NCI-H2227 treated with DMSO at 0.1 percent for 48 hours (cell line): ENCODE measurements at places on chromosomes 16 and 17.

DNA sequence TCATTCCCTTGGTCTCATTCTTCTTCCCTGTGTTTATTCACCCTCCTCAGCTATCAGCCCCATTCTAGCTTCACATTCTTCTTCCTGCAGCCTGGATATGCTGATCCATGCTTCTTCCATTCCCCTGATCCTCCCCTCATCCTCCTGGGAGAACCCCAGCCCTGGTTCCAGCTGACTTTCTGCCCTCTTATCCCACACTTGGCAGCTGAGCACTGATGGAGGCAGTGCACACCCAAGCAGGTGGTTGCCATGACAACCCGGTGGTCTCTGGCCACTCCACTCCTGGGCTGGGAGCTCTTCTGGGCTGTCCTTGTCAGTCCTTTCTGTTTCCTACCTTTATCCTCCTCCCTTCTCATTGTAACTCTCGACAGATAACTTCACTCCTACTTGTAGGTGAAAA, 16.7 kb upstream of the TUBG2 start:
- DNase-seq: no peak

DNA sequence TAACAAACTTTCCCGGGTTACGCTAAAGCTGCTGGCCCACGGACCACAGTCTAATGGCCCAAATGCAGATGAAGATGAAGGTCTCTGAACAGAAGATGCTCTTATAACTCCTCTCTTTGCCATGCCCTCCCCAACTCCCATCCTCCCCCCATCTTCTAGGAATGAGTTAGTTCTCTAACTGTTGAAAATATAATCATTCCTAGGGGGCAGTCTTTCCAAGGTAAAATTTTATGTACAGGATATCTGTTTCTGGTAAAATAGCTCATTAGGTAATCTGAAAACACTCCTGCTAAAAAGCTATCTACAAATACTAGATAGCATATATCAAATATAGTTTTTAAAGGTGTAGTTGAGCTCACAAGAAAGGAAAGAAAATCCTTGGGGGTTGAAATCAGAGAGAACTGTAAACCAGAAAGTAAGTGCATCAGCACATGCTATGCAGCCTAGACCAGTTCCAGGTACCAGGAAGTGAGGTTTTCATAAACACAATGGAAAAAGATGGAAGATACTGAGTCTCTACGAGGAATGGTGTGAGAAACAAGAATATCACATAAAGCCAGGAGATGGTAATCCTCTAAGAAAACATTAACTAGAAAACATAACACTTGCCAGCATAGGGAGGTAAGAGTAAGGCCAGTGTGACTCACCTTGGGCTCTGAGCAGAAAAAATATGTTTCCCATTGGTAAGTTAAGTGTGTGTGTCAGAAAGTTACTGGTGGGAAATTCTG, 38.1 kb downstream of the CMC2 start:
- DNase-seq: no peak

DNA sequence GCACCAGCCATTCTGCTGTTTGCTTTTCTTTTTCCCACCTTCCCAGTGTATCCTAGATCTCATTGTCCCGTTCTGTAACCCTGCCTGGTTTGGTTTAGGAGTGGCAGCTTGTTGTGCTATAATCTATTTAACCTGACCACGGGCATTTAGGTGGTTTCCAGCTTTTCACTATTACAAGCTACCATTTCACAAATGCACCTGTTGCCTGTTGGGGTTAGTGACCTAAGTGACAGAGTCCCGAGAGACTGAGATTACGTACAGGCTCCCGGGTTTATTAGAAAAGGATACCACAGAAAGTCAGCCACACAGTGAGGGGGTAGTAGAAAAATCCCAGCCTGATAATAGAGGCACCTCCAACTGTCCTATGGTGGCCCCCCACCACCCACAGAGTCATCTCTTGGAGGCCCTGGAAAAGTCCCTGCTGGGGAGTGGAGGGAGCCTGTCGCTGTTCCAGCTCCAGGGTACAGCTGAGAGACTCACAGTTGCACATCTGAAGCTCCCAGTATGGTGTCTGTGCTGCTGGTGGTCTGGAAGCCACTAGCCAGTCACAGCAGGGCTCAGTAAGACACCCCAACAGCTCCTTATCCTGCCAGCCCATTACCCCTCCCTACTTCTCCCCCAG, 21.2 kb downstream of the CLEC16A start:
- no peak for DNase-seq

DNA sequence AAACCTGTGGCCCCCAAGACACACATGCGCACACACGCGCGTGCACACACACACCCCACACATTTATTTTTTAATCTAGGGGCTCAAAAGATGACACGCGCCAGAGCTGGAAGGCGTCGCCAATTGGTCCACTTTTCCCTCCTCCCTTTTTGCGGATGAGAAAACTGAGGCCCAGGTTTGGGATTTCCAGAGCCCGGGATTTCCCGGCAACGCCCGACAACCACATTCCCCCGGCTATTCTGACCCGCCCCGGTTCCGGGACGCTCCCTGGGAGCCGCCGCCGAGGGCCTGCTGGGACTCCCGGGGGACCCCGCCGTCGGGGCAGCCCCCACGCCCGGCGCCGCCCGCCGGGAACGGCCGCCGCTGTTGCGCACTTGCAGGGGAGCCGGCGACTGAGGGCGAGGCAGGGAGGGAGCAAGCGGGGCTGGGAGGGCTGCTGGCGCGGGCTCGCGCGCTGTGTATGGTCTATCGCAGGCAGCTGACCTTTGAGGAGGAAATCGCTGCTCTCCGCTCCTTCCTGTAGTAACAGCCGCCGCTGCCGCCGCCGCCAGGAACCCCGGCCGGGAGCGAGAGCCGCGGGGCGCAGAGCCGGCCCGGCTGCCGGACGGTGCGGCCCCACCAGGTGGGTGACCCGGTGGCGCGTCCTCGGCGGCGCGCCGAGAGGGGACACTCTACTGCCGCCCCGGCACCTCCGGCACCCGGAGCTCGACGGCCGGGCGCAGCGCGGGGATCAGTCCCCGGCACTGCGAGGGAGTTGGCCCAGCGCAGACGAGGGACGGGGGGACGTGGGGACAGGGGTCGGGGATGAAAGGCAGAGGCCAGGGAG, at the start of gene STAT5A:
TSS of gene STAT5A (plus strand) at position 522 of the 826 bp plus-strand sequence. CDS start 914 bp downstream, outside the sequence.
- DNase-seq: peak; percentile 45

GRCh38 chr16:89712274-89712781, 8.4 kb downstream of the VPS9D1 start:
- DNase-seq: no peak

GRCh38 chr16:83355570-83356218, 452.1 kb upstream of the HSBP1 start:
- DNase-seq: no peak

GRCh38 chr16:6732166-6732565, 600.5 kb upstream of the RBFOX1 start:
- DNase-seq: no peak

GRCh38 chr17:46106966-46107644, 86.1 kb downstream of the KANSL1 start:
- no peak for DNase-seq

- DNase-seq: no peak
Measured at GRCh38 chr17:37736428-37736827, 8.4 kb downstream of the HNF1B start.

- DNase-seq: no peak
Measured at GRCh38 chr17:45777388-45777787, 6.7 kb upstream of the CRHR1 start.

GRCh38 chr17:20206068-20206467, 196.9 kb downstream of the SPECC1 start:
- no peak for DNase-seq

- DNase-seq: no peak
Measured at GRCh38 chr17:71251951-71252350, 868.9 kb upstream of the SOX9 start.

DNA sequence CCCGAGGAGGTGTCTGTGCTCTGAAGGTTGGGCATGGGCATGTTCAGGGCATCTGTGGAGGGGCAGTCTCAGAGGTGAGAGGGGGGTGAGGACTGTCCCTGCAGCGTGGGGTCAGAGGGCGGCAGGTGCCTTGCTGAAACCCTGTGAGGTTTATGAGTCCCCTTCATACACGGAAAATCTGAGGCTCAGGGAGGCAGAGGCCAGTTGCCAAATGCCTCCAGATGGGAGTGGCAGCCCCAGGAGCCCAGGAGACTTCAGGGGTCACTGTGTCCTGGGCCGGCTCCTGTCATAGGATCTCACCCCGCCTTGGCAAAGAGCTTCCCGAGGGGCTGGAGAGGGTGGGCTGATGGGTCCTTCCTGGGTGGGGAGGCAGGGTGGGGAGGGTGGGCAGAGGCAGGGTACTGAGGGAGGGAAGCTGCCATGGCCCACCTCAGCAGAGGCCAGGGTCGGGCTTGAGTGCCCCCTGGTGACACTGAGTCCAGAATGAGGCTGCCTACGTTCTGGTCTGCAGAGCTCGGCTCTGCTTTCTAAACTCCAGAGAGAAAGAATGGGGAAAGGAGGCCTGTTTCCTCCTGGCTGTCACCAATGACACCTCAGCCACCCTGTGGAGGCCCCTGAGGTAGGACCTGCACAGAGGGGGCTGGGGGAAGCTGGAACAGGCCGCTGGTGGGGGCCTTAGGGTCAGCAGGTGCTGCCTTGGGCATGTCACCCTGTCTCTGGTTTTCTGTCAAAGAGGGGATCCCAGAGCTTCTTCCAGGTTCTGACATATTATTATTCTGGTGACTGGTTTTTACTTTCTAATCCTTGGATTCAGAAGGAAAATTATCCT, 1.1 kb downstream of the LGALS9 start:
- DNase-seq: no peak

DNA sequence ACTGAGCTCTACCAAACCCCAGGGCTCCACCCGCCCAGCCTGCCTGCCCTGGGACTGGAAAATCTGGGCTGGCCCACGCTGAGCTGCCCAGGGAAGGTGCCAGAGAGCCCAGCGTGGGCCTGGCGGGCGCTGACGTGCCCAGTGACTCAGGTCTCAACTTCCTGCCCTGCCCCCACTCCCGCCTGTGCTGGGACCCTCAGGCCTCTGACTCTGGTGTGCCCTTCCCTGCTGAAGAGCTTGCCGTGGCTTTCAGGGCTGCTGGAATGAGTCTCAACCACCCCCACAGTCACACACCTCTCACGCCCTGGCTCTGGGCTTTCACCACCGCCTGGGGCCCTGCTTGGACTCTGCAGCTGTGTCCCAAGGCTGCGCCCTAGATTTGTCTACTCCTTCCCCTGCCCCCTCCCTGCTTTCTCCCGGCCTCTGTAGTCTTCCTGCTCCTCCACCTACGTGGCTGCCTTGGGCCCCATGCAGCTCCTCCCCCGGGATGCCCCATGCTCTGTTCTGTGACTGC, 10.4 kb downstream of the LLGL1 start:
- no peak for DNase-seq

DNA sequence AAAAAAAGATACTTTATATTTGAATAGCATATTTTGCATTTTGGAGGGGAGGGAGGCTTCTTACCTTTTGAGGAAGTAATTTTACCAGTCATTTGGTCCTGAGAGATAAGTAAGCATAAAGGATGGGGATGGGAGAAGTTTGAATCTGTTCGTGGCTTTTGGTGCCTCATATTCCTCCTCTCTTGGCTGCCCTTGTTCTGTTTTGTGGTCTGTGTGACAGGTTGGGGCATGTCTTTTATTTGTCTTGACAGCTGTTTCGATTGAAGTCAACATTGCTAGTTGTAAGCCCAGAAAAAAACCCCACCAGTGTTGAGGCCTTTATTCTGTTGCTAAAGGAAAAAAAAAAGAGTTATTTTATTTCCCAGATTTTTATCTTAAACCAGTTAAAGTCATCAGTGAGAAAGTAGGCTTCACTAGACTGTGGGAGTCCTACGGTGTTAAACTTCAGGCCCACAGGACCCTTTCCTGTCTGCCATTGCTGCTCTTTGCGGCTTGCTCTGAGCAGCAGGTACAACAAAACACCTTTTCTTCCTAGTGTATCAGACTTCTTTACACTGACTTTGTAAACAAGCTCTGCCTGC, 11.4 kb downstream of the SLC7A6 start:
- DNase-seq: no peak

DNA sequence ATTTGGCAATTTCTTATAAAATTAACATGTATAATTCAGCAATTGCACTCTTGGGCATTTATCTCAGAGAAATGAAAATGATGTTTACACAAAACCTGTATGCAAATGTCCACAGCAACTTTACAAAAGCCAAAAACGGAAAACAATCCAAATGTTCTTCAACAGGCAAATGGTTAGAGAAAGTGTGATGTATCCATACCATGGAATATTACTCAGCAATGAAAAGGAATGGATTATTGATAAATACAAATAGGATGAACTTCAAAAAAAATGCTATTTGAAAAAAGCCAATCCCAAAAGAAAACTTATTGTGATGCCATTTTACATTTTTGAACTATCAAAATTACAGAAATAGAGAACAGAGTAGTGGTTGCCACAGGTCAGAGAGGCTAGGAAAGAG, 37.2 kb upstream of the ABCA10 start:
- no peak for DNase-seq

- DNase-seq: no peak
Measured at GRCh38 chr17:56851008-56851407, 17.1 kb downstream of the DGKE start.

DNA sequence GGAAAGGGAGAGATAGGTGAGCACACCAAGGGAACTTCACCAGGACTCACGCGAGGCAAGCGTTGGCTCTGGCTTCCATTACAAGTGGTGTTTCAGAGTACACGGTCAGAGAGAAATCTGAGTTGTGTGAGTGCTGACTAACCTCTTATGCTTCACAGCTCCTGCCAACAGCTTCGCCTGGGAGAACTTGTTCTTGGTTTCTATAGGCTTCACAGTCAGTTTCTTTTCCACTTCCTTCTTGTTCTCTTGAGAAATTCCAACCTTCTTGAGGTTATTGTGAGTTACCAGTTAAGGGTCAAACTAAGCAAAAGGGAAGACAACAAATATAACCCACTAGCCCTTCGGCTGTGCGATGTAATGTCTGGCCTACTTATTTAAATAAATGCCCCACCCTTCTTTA, 18.9 kb downstream of the PSME3IP1 start:
- DNase-seq: no peak

GRCh38 chr16:87554754-87555427, 47.4 kb upstream of the JPH3 start:
- no peak for DNase-seq

DNA sequence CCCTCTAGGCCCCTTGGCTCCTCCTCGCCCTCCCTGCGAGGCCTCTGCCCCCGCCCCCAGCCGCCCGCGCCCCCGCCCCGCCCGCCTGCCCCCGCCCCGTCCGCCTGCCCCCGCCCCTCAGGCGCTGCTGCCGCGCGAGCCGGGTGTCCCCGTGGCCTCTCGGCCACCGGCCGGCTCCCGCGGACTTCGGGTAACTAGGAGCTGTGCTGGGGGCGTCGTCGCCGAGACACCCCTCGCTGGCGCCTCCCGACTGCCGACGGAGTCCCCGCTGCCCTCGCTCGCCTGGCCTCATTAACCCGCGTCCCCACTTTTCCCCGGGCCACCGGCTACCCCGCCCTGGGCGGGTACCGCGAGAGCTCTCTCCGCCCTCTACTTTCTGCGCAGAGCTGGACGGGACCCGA, at the start of gene TLCD1:
TSS of gene TLCD1 (minus strand) at position 8 of the 401 bp plus-strand sequence. CDS start 136 bp downstream, outside the sequence.
- DNase-seq: no peak

DNA sequence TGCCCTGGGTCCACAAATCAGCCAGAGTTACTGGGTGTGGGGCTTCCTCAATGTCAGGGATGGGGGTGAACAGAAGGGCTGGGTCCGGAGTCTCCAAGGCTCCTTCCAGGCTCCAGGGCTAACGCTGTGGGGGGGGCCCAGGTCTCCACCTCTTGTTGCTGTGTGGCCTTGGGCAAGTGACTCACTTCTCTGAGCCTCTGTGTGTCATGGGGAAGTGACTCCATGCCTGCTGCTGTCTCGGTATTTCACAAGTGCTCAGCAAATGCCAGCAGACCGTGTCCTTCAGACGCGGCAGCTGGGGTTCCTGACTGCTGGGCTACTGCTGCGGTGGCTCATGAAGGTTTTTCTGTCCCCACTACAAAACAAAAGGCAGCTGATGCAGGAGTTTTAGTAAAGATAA, 26.6 kb downstream of the JPH3 start:
- DNase-seq: no peak

GRCh38 chr16:15950161-15950854, 892 bp downstream of the ABCC1 start:
- DNase-seq: peak; percentile 14
